ENCODE measurements at places on chromosomes 5 and 9.
A peak's percentile ranks its signal among the peaks of the same experiment; 100 is the strongest.

GRCh38 chr9:2859776-2860379, 16.0 kb upstream of the PUM3 start:
- peak; percentile 61 for DNase-seq

GRCh38 chr5:151388960-151389359, 41.6 kb upstream of the SLC36A2 start:
- no peak for DNase-seq

- DNase-seq, result no peak
Measured at GRCh38 chr5:135442431-135443160, 4.6 kb downstream of the DCANP1 start.

DNA sequence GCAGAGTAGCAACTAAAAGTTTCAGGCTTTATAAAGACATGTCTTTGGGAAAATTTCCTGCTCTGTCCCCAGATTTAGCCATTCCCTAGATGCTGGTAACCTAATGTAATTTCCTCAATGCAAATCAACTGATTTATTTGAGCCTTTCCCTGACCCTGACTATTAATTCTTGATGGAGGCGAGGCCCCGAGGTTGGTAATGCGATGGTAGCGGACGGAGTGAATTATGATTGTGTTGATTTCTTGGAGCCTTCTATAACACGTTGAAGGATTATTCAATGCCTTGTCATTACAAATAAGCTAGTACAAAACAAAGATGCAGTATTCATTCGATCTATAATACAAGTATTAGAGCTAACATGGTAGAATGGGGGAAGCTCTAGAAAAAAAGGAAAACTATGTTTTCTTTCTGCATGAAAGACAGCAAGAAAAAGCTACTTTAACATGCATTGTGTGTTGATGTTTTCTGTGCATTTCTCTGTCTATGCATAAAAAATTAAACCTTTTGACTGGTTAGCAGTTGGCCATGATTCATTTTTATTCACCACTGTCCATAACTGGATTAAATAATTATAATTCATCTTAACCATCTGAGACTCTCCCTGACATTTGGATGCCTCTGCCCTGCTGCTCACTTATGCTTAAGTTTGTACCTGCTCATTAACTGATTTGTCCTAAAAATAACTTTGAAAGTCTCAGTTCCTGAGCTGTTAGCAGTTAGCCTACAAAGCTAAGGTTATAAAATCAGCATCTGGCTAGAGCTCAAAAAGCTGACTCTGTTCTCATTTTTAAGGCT, 490.2 kb upstream of the NUDT12 start:
- no peak for DNase-seq
